ENCODE measurements at places on chromosomes 7 and 10.

- DNase-seq: no peak
These were observed 140.1 kb downstream of the CPEB3 start for GRCh38 chr10:92150823-92151222.

- no peak for DNase-seq
These were observed 38.4 kb downstream of the PTPRE start for GRCh38 chr10:127945341-127945758.

GRCh38 chr7:105268511-105269392, 120.0 kb downstream of the SRPK2 start:
- peak; percentile 71 for DNase-seq

- DNase-seq: no peak
These were observed 15.4 kb downstream of the TMEM270 start for GRCh38 chr7:73876361-73876760.

DNA sequence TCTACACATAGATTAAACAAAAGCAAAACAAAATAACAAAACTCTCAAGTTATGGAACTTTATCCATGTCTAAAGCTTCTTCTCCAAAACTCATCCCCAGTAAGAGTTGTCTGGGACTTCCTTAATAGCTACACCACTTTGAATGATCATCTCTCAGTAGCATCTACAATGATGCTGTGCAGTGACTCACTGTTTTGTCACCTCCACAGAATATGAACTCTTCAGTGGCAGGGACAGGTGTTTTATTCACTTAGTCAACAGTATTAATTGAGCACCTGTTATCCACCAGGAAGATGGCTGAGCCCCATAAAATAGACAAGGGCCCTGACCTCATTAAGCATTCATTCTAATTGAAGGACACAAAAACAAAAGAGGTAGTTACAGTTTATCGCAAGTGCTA, 350.7 kb downstream of the ELMO1 start:
- no peak for DNase-seq

- DNase-seq: no peak
These were observed 26.4 kb downstream of the ITGB1 start for GRCh38 chr10:32931593-32931992.

GRCh38 chr7:56077681-56078080, 13.6 kb downstream of the SUMF2 start:
- DNase-seq: no peak

GRCh38 chr10:120823266-120823665, 27.9 kb upstream of the WDR11 start:
- no peak for DNase-seq

GRCh38 chr7:114242992-114243507, 171.6 kb upstream of the FOXP2 start:
- DNase-seq: no peak

- DNase-seq: no peak
These were observed 7.4 kb upstream of the GNA12 start for GRCh38 chr7:2851497-2851896.

GRCh38 chr10:22505911-22506685, 160.8 kb downstream of the SPAG6 start:
- no peak for DNase-seq

- no peak for DNase-seq
These were observed 215.7 kb upstream of the CDC14C start for GRCh38 chr7:48708635-48709034.

- peak; percentile 15 for DNase-seq
These were observed 43.9 kb downstream of the DOCK4 start for GRCh38 chr7:112162142-112162766.

DNA sequence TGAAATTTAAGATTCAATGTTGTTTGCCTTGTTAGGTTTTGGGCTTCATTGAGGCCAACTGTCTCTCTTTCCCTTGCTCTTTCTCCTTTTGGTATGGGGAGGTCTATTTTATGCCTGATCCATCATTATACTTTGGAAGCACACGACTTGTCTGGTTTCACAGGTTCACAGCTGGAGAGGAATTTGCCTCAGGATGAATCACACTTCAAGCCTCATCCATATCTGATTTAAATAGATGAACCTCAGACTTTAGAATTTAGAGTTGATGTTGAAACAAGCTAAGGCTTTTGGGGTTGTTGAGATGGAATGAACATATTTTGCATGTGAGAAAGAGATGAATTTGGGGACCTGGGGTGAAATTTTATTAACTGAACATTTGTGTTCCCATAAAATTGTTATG, 150.5 kb upstream of the IGFBP3 start:
- no peak for DNase-seq

DNA sequence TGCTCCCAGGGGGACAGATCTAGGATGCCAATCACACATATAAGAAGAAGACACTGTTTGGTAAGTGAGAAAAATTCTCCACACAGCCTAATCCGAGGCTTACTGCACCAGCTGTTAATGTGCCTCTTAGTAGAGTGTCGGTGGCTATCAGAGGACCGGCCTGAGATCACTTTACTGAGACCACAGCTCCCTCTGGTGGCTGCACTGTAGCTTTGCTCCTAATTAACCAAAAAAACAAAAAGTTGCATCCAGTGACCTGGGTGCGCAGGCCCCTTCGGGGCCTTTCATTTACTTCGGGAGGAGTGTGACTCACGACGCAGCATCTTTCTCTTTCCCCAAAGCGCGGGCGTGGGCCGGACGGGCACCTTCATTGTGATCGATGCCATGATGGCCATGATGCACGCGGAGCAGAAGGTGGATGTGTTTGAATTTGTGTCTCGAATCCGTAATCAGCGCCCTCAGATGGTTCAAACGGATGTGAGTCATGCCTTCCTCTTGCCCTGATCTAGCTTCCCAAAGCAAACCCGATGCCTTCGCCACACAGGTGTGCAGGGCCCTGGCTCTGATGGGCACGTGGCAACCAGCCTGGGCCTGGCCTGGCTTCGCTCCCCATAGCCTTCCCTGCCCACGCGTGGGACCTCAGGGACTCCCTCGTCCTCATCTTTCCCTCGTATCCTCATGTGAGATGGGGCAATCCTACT, 56.7 kb downstream of the MKI67 start:
- DNase-seq: peak; percentile 21

DNA sequence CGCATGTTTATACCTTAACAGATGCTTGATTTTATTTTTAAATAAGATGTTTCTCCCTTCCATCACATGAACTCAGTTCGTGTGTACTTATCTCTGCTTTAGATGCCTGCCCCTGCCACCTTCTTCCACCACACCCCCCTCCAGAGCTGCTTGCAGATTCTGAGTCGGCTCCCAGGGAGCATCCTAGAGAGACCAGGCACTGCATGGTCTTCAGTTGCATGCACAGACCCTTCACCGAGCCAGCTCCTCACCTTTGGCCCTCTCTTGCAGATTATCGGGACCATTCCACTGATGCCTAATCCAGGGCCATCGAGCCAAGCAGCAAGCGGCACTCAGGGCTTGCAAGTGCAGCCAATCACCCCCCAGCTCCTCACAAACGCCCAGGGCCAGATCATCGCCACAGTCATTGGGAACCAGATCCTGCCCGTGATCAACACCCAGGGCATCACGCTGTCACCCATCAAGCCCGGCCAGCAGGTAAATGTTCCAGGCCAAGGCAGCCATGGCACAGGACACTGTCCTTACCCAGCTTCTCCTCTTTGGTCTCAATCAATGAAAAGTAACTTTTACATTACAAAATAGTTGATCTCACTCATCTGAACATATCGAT, 133.3 kb upstream of the YAE1 start:
- no peak for DNase-seq

GRCh38 chr10:59088912-59089573, 87.4 kb upstream of the PHYHIPL start:
- no peak for DNase-seq

DNA sequence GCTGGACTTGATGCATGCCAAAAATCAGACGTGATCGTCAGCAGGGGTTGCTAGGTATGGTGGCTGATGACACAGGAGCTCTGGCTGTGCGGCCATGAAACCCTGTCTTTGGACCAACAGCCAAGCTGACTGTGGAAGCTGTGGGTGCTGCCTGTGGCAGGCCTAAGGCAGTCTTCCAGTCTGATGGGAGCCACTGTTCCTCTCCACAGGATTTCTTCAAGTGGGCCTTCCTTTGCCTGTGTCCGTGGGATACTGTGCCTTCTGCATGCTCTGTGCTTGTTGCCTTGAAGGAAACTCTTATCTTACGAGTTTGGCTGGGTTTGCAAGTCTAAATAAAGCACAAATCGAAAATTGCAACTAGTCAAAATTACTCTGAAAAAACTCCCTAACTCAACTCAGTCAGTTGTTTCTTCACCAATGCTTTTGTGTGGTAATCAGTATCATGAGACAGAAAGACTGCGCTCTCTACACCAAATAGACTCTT, 101.9 kb upstream of the PDLIM1 start:
- no peak for DNase-seq

- DNase-seq: no peak
These were observed 7.9 kb upstream of the ZFYVE27 start for GRCh38 chr10:97729014-97729413.

DNA sequence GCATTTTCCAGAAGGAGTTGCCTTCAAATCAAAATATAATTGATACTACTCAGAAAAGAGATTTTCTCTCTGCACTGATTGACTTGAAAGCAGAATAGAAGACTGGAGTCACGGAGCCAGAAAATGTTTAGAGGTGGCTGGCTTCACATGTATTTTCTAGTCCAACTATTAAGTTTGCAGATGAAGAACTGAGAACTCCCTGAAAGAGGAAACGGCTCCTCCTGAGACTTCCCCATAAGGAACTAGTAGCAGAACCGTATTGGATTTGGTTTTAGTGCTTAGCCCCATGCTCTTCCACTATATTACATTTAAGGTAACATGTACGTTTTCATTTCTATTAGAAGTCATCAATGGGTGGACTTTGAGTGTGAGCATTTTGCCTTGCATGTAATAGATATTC, 946.3 kb downstream of the CNTNAP2 start:
- no peak for DNase-seq

- no peak for DNase-seq
These were observed 53.7 kb upstream of the DOCK1 start for GRCh38 chr10:126851414-126852108.

GRCh38 chr7:139619367-139619657, 95.8 kb downstream of the CLEC2L start:
- no peak for DNase-seq

DNA sequence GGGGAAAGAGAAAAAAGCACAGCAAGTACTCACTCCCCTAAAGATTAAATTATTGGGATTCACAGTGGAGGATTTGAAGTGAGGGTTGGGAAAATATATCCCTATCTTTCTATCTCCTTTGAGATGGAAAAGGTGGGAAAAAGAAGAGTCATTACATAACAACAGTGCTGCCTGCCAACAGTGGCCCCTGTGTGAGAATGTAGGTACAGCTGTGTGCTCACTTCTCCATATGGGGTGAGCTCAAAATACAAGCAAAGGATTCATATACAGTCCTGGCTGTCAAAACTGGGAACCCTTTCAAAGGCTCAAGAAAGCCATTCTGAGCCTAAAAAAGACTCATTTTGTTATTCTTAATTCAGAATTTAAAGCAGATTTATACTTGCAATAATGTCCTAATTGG, 458.5 kb downstream of the GPAM start:
- DNase-seq: no peak

GRCh38 chr7:127587663-127588018, 570 bp upstream of the ARF5 start:
- DNase-seq: no peak

- no peak for DNase-seq
These were observed 213.3 kb downstream of the CUX1 start for GRCh38 chr7:102030696-102031095.

DNA sequence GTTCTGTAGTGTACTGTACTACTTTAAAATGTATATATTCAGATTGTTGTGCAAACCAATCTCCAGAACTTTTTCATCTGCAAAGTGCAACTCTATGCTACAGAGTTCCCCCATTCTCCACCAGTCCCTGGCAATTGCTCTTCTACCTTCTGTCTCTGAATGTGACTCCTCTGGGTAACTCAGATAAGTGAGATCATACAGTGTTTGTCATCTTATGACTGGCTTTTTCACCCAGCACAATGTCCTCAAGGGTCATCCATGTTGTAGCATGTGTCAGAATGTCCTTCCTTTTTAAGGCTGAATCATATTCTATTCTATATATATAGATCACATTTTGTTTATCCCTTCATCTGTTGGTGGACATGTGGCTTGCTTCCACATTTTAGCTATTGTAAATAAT, 10.8 kb downstream of the SLIT1 start:
- DNase-seq: no peak

DNA sequence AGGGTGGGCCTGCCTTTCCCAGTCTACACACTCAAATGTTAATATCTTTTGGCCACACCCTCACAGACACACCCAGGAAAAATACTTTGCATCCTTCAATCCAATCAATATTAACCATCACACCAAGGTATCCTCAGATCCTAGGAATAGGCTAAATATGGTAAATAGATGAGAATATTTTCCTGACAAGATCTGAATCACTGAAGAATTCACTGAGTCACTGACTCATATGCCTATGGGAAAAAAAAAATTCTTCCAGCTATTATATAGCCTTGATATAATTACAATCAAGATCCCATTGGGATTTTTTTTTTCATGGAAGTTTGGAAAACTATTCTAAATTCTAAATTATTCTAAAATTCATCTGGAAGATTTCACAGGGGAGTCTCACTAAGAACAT, 65.8 kb downstream of the INHBA start:
- DNase-seq: no peak

GRCh38 chr10:86413046-86413728, 46.6 kb upstream of the GRID1 start:
- no peak for DNase-seq

- DNase-seq: no peak
These were observed 9.2 kb upstream of the SP8 start for GRCh38 chr7:20795881-20796280.

DNA sequence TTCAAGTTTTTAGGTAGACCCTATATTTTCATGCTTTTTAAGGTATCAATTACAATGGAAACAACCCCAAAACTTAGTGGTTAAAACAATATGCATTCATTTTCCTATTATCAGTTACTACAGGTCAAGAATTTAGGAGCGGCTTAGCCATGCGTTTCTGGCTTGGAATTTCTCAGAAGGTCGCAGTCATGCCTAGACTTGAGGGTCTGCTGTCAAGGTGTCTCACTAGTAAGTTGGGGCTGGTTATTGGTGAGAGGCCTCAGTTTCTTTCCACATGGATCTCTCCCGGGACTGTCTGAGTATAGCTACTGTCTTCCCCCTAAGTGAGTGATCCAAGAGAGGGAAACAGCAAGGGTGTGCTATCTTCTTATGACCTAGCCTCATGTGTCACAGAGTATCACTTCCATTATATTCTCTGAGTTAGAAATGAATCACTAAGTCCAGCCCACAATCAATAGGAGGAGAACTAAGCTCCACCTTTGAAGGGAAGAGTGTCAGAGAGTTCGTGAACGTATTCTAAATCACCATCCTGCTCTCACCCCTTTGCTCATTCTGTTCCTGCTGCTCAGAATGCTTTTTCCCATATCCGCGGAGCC, 80.5 kb downstream of the RTKN2 start:
- no peak for DNase-seq
